Panc1 (cell line): ENCODE measurements at places on chromosomes 6 and 20. TPM values are rescaled to one million over a fixed set of nuclear protein-coding genes. Genes with fewer than 3 reads are reported as not detected.
A peak's percentile ranks its signal among the peaks of the same experiment; 100 is the strongest.

Gene C6orf132
- 12.9 TPM for total RNA-seq

DNA sequence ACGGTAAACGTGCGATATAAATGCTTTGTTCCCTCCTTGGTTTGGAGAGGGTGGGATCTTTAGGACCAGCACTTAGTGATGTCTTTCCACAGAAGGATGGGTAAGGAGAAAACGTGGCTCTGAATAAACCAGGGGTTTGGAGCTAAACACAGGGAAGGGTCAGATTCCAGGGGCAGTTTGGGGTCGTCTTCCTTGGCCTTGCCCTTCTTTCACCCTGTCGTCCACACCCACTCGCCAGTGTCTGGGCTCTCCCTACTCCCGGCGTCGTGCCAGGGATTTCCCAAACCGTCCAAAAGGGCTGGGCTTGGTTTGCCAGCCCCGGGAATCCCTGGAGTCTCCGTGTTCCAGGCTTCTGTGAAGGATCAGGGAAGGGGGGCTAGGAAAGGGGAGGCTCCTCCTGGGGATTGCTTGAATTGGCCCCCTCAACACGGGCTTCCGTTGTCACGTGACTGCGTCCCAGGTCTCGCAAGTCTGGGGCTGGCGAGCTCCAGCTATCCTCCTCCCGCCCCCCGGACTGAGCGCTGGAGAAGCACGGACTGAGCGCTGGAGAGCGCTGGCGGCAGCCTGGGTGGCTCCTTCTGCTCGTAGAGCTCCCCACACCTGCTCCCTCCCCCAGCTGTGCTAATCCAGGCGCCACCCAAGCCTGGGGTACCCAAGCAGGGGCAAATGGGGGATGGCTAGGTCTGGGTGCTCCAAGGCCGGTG lies 9.4 kb upstream of the ARMC12 start:
- peak overlapping the region; percentile 60 for H3K4me3 ChIP-seq
- DNase-seq = no peak

DNA sequence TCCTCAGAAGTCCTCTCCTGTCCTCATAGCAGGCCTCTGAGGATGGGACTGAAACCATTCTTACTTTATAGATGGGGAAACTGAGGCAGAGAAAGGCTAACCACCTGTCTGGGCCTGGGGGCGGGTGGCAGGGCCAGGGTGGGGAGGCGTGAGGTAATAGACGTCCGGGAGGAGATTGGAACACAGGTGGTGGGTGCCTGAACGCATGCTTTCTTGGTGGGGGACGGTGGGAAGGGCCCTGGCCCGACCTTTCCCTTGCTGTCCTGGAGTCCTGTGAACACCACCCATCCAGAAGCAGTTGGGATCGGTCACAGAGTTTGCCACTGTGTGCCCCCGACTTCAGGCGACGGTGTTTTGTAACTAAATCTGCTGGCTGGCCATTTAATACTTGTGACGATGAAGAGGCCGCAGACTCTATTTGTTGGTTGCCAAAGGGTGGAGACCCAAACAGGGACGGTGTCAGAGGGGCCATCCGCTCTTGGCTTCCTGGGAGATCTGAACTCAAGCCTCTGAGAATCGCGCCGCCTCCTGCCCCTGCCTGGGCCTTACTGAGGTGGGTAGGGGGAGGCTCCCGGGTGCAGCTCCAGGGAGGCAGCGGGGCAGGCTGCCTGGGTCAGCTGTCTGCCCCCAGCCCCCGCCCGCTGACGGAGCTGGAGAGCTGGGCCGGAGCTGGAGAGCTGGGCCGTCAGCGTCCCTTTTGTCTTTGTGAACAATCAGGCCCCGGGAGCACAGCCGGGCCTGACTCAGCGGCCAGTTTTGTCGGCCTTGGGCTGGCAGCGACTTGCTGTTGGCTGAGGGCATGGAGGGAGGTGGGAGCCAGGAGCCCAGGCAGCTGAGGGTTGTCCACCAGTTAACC lies 4.1 kb downstream of the RBM38 start:
- no peaks in the 10 kb centered on the region for H3K27me3 ChIP-seq
- H3K4me1 ChIP-seq = peaks cover 11% of the 10 kb centered on the region
- H3K4me3 ChIP-seq = no peak overlapping the region
- no peak overlapping the region for H3K27ac ChIP-seq
- peaks cover 2% of the 10 kb centered on the region; the same call in 1 of the 2 replicates for H3K36me3 ChIP-seq

GRCh38 chr6:109360791-109361190 lies 21.5 kb downstream of the CD164 start:
- no peaks in the 10 kb centered on the region for H3K4me1 ChIP-seq
- H3K27ac ChIP-seq = no peak overlapping the region
- DNase-seq = no peak
- no peaks in the 10 kb centered on the region for H3K27me3 ChIP-seq
- peaks cover 7% of the 10 kb centered on the region; the same call in 1 of the 2 replicates for H3K36me3 ChIP-seq

DNA sequence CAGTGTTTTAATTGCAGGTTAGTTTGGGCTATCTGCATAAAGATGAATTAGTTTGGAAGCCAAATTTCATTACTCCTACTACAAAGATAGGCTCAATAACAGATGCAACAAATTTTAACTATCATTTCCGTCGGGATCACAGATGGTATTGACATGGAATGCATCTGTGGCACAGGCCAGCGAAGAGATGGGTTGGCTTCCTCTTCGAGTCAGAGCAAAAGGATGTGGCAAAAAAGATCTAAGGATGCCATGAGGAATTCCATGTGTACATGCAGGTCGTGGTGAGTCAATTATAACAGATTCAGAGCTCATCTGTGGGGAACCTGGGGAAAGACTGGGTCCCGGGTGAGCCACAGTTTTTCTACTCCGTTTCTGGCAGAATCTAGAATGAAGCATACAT lies 83.0 kb upstream of the CITED2 start:
- no peak for DNase-seq
- H3K4me1 ChIP-seq = no peaks in the 10 kb centered on the region
- H3K36me3 ChIP-seq = no peaks in the 10 kb centered on the region
- no peak overlapping the region for H3K27ac ChIP-seq

DNA sequence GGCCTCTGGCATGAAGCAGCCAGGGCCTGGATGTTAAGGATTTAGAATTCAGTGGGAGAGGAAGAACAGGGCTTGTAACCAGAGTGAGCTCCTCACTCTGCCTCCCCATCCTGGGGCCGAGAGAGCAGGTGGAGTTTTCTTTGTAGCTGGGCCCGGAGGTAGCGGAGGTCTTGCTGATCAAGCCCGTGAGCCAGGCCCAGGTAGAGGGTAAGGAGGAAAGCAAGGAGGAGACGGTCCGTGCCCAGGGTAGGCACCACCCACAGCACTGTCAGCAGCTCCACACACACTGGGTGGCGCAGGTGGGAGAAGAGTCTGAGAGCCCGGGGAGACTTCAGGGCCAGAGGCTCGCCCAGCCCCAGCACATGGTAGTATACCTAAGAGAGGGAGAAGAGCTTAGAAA lies 2.1 kb upstream of the PPP1R18 start:
- no peaks in the 10 kb centered on the region for H3K27me3 ChIP-seq
- peaks cover 39% of the 10 kb centered on the region for H3K4me1 ChIP-seq
- no peak for DNase-seq
- peak overlapping the region; percentile 86 for H3K27ac ChIP-seq

- H3K36me3 ChIP-seq = no peaks in the 10 kb centered on the region
- H3K4me1 ChIP-seq = peaks cover 33% of the 10 kb centered on the region
- no peaks in the 10 kb centered on the region for H3K27me3 ChIP-seq
- no peak overlapping the region for H3K27ac ChIP-seq
Measured at GRCh38 chr20:25054995-25055629, 2.8 kb downstream of the ACSS1 start.

Gene PRSS35
- total RNA-seq = 0.10 TPM

Gene UBE2V1
- total RNA-seq = 115 TPM

Gene C20orf144
- not detected for total RNA-seq

GRCh38 chr6:35558571-35558970 lies 45.9 kb upstream of the TULP1 start:
- H3K4me1 ChIP-seq = no peaks in the 10 kb centered on the region
- no peak for DNase-seq
- peaks cover 3% of the 10 kb centered on the region; the same call in 1 of the 2 replicates for H3K27me3 ChIP-seq
- no peaks in the 10 kb centered on the region for H3K36me3 ChIP-seq
- no peak overlapping the region for H3K4me3 ChIP-seq

DNA sequence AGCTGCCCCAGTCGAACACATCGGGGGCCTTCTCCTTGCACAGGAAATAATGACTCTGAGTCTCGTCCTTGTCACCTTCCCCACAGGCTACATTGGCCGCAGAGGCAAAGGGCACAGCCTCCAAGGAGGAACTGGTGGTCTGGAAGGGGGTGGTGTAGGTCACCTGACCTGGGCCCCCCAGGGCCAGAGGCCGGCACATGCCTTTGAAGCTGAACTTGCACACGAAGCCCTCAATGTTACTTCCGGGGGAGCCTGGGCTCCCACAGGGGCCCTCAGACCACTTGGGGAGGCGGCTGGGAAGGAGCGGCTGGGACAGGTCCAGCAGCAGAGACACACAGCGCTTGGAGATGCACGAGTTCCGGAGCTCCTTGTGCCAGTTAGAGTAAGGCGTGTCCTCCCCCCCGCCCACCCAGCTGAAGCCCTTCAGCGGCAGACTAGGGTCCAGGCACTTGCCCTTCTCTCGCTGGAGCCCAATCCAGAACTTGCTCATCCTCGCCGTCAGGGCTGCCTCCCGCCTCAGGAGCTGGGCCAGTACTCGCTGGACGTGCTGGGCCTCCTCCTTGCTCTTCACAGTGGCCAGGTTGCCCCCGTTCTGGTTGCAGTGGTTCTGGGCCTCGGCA lies 578 bp downstream of the CD93 start:
- no peaks in the 10 kb centered on the region for H3K27me3 ChIP-seq
- H3K27ac ChIP-seq = no peak overlapping the region
- no peaks in the 10 kb centered on the region for H3K36me3 ChIP-seq
- no peak for DNase-seq
- H3K4me3 ChIP-seq = no peak overlapping the region

DNA sequence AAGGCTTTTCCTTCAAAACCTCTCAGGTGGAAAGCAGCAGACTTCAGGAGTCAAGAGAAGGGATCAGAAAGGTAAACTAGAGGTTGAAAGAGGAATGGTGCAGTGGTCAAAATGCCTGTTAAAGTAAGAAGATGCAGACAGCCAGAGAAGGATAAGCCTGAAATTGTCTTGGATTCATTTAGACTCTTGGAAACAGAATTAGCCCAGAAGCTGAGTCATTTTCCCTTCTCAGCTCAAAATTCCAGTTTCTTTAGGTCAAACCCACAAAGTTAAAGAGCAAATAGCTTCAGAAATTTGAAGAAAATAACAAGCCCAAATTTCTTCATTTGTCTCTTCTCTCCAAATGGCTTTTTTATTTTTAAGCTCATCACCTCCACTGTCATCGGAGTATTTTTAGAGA lies 73.9 kb downstream of the DHX35 start:
- H3K36me3 ChIP-seq = peaks cover 9% of the 10 kb centered on the region
- no peaks in the 10 kb centered on the region for H3K27me3 ChIP-seq
- DNase-seq = no peak
- no peaks in the 10 kb centered on the region for H3K4me1 ChIP-seq
- no peak overlapping the region for H3K27ac ChIP-seq

GRCh38 chr6:154430481-154430919 lies 73.9 kb upstream of the IPCEF1 start:
- peaks cover 2% of the 10 kb centered on the region; the same call in 1 of the 2 replicates for H3K36me3 ChIP-seq
- no peak overlapping the region for H3K27ac ChIP-seq
- no peak for DNase-seq
- H3K27me3 ChIP-seq = no peaks in the 10 kb centered on the region

Gene BMP5
- total RNA-seq = 17.7 TPM

- no peaks in the 10 kb centered on the region for H3K36me3 ChIP-seq
- no peaks in the 10 kb centered on the region for H3K4me1 ChIP-seq
- no peak overlapping the region for H3K4me3 ChIP-seq
- H3K27ac ChIP-seq = no peak overlapping the region
Measured at GRCh38 chr20:20658871-20659431, 53.5 kb downstream of the RALGAPA2 start.

DNA sequence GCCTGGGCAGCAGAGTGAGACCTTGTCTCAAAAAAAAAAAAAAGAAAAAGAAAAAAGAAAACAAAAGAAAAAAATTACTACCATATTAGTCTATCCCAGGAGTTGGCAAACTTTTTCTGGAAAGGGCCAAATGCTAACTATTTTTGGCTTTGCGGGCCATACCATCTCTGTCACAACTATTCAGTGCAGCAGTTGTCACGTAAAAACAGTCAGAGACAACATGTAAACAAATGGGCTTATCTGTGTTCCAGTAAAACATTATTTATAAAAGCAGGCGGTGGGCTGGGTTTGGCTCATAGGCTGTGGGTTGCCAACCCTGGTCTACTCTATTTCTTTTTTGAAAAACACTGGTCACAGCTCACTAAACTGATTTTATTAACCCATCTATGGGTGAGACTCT lies 53.4 kb downstream of the EYA2 start:
- no peaks in the 10 kb centered on the region for H3K36me3 ChIP-seq
- H3K27me3 ChIP-seq = no peaks in the 10 kb centered on the region
- no peak overlapping the region for H3K27ac ChIP-seq
- H3K4me1 ChIP-seq = no peaks in the 10 kb centered on the region

GRCh38 chr20:63048516-63049190 lies 41.9 kb upstream of the BHLHE23 start:
- no peak overlapping the region for H3K4me3 ChIP-seq
- H3K27ac ChIP-seq = no peak overlapping the region
- no peaks in the 10 kb centered on the region for H3K27me3 ChIP-seq
- no peak for DNase-seq
- no peaks in the 10 kb centered on the region for H3K36me3 ChIP-seq
- H3K4me1 ChIP-seq = no peaks in the 10 kb centered on the region

- no peaks in the 10 kb centered on the region for H3K27me3 ChIP-seq
- DNase-seq = no peak
- peaks cover 29% of the 10 kb centered on the region for H3K4me1 ChIP-seq
- no peak overlapping the region for H3K4me3 ChIP-seq
Measured at GRCh38 chr6:44046516-44047178, 80.6 kb downstream of the MRPL14 start.

Gene TRDN
- not detected for total RNA-seq

Gene FAM217A
- not detected for total RNA-seq

Gene MCCD1
- total RNA-seq = not detected

Gene TUBB
- 853 TPM for total RNA-seq

DNA sequence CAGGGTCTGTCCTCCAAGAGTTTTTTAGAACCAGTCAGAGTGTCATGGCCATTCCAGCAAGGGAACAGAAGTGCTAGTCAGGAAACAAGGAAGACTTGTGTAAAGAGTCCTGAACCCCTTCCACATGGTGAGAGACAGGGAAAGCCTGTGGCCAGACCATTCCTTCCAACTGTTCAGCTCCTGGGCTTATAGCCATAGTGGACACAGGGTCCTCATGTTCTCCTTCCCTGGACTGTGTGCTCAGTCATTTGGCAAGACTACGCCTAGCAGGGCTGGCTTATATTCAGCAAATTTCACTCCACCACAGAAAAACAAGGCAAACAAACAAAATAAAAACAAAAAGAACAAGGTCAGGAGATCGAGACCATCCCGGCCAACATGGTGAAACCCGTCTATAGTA lies 60.5 kb downstream of the NRN1 start:
- H3K4me3 ChIP-seq = no peak overlapping the region
- no peaks in the 10 kb centered on the region for H3K4me1 ChIP-seq
- H3K27ac ChIP-seq = no peak overlapping the region
- H3K36me3 ChIP-seq = no peaks in the 10 kb centered on the region

Gene GPX5
- not detected for total RNA-seq

- H3K4me1 ChIP-seq = no peaks in the 10 kb centered on the region
- no peaks in the 10 kb centered on the region for H3K36me3 ChIP-seq
- H3K27ac ChIP-seq = no peak overlapping the region
- H3K27me3 ChIP-seq = no peaks in the 10 kb centered on the region
- DNase-seq = no peak
- H3K4me3 ChIP-seq = no peak overlapping the region
Measured at GRCh38 chr6:82006027-82006738, 241.4 kb downstream of the IBTK start.

Gene SLC29A1
- total RNA-seq = 263 TPM

Gene LPA
- total RNA-seq = 0.21 TPM
